ENCODE measurements at places on chromosomes 1 and 21.
A peak's percentile ranks its signal among the peaks of the same experiment; 100 is the strongest.

GRCh38 chr1:195831789-195832188, 776.5 kb downstream of the KCNT2 start:
- DNase-seq, result no peak

DNA sequence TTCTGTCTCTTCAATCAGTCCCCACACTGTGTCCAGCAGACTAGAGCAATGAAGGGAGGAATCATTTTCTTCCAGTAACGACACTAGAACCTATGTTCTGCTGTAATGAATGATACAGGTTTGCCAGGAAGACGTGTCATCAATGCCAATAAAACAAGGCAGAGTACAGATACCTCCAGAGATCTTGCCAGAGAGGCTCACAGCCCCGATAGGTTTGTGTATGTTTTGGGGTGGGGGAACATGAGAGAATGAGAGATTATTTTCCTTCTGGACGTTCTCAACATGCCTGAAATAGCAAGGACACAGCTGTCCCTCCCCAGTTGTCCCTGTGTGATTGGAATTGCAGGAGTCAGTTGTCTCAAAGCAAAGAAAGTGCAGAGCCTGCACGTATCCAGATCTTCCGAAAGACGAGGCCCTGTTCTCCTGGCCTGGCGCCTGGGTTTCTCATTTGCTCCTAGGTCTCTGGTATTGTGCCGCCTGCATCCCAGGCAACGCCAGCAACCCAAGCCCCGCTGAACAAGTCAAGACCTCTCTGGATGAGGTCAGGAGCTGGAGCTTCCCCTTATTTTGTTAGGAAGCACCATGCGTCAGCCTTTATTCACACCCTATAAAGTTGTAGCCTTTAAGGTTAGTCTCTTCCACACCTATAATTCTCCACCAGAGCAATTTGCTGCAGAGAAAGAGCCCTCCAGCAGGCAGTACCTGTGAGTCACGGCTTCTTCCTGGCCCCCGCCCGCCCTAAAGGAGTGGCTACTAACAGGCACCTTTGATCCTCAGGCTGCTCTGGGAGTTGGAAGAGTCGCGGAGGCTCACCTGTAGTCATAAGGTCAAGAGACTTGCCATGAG, 130.5 kb downstream of the TOMM20 start:
- no peak for DNase-seq

DNA sequence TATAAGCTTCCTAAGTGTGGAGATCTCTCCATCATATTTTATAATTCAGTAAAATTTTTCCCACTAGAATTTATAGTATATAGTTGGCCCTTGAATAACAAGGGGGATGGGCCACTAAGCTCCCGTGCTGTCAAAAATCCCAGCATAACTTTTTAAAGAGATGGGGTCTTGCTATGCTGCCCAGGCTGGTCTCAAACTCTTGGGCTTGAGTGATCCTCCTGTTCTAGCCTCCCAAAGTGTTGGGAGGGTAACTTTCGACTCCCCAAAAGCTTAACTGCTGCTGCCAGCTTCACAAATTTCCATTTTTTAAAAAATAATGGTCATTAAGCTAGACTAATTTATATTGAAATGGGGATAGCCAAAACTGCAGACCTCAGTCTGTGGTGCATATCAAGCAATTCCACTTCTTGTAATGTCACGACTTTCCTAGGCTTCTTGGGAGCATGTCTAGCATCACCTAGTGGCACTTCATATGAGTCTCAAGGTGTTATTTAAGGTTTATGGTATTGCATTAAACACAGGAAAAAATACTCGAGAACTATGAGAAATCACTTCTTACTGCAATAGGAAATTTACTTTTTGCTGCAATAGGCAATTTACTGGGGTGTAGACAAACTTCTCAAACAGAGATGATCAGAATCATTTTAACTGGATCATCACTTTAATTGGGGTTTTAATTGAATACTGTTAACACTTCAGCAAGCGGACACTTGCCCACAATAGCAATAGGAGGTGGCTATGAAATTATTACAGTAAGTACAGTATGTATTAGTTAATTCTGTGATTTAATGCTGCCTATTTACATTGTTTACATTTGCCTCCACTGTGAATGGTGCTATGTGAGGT, 19.3 kb upstream of the ACTA1 start:
- DNase-seq, result peak; percentile 3

- DNase-seq, result no peak
These were observed 852.9 kb upstream of the ADGRL4 start for GRCh38 chr1:79859212-79859948.

- no peak for DNase-seq
These were observed 2.2 kb upstream of the KANK4 start for GRCh38 chr1:62321446-62321845.

DNA sequence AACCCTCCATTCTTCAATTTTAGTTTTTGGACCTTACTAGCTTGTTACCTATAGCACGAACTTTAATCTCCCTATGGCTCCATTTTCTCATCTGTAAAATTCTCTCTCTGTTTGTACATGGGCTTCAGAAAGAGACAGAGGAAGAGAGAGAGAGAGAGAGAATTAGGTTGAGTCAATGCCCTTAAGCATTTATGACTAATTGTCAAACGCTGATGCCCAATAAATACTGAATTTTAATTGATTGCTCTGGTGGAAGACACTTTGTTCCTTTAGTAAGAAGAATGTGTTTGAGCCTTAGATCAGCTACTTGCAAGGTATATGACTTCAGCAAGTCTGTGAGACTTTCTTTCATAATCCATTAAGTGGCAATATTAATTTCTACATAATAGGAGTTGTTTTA, 743.1 kb upstream of the ADGRL4 start:
- DNase-seq, result no peak

GRCh38 chr1:181936269-181936668, 125.2 kb downstream of the ZNF648 start:
- no peak for DNase-seq

DNA sequence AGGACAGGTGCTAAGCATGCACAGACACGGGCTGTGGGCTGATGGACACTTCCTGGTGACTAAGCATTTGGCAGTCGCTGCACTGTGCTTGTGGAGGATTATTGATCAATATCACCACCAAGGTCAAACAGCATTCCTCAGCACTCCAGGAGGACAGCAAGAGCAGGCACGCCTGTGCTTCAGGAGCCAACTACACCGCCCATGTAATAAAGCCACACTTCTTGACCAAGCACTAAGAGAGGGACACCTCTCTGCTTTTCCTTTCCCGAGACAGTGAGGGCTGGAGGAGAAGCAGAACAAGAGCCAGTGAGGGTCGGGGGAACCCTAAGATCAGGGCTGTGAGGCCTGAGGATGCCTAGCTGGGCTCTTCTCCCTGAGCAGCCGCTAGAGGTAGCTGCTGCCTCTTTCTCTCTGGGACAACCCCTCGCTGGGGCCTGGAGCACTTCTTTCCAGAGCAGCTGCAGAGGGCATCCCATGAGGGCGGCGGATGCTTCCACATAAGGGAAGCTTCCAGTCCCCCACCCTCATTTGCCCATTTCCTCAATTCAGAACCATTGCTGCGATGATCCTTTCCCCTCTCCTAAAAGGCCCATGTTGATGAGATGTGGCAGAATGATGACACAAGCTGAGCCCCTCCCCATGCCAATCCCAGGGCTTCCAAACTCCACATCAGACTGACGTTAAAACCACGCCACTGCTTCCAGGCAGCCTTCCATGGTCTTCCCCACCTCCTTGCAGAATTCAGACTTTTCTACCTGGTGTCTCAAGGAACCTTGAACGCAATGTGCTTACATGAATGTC, 19.1 kb downstream of the RAB7B start:
- no peak for DNase-seq

DNA sequence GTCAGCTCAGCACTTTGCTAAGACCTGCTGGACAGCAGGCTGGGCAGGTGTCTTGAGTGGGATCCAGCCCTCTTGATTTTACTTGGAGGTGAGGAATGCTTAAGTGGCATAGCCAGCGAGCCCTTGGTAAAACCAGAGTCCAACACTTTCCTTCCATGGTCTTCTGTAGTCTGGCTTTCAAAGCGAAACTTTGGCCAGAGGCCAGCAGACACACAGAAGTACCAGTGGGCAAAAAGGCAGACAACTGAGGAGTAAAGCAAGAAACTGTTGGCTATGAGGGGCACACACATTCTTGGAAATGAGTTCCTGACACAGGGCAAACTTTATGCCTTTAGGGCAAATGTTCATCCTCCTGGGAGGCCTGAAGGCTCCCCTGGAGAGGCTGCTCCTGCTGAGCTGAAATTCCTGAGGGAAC, 281.0 kb upstream of the POU3F1 start:
- DNase-seq, result no peak

- DNase-seq, result peak; percentile 41
These were observed 2.8 kb upstream of the LIX1L start for GRCh38 chr1:145960468-145961108.

DNA sequence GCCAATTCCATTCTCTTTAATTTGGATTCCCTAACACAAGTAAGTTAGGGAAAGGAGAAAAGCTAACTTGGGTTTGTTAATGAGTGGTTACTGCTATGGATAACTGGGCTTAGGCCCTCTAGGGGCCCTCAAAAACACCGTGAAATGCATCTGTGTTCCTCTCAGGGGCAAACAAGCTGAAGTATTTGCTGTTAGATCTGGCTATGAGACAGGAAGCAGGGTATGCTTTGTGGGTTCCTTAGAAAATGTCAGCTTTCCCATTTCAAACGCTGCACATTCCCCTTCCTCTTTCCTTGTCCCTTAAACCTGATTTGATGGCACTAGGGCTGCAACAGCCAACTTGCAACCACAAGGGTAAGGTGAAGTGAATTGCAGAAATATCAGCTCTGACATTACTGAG, 5.7 kb upstream of the CAP1 start:
- DNase-seq, result no peak

DNA sequence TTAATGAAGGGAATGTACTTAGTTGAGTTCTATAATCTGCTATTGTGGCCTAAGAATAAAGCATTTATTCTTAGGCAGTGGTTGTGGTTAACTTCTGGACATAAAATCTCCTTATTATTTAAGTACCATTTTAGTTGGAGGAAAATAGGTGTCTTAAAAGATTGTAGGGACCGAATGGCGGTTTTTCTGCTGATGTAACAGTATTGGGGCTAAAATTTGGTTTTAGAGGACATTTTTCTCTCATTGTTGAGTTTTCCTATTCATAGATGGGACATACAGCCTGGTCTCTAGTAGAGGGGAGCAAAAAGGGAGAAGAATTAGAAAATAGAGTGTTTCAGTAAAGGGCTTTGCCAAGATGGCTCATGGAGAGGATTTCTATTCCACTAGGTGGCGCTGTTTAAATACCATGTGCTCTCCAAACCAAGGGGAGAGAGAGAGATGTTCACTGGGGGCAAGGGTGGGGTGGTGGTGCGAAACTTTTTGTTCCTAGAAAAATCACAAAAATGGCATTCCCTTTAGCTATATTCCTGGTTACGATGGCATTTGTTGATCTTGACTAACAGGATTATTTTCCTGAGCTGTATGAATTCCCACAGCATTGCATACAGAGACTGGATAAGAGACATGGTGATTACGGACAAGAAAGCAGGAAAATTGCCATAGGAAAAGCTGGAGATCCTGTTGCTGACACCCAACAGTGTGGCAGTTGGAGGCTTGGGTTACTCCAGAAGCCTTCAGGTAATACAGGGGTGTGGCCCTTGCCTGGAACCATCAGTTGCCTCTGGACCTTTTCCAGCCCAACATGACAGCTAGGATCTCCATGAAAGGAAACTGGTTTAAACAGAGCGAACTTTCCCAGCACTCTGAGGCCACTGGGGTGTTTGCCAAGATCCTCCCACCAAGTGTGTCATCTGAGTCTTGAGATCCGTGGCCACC, 18.2 kb upstream of the FCGR2A start:
- peak; percentile 81 for DNase-seq

DNA sequence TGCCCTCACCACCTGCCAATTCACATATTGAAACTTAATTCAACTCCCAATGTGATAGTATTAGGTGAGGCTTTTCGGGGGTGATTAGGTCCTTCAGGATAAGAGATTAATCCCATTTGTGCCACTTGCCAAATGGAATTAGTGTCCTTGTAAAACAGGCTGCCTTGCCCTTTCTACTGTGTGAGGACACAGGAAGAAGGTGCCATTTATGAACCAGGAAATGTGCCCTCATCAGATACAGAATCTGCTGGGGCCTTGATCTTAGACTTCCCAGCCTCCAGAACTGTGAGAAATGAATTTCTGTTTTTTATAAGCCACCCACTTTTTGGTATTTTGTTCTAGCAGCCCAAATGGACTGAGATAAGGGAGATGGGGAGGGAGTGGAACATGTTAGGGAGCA, 39.1 kb upstream of the AGL start:
- no peak for DNase-seq

DNA sequence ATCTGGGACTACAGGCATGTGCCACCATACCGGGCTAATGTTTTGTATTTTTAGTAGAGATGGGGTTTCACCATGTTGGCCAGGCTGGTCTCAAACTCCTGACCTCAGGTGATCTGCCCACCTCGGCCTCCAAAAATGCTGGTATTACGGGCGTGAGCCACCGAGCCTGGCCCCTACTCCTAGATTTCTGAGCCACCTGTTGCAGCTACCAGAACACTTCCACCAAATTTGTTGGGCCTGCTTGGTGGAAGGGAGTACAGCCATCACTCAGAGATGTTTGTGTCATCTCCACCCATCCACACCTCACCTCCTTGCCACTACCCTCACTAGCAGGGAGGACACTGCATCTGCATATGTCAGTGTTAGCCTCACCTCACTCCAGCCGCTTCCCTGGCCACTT, 5.5 kb downstream of the RIMKLA start:
- no peak for DNase-seq

GRCh38 chr1:62834400-62834961, 50.5 kb downstream of the ATG4C start:
- no peak for DNase-seq

DNA sequence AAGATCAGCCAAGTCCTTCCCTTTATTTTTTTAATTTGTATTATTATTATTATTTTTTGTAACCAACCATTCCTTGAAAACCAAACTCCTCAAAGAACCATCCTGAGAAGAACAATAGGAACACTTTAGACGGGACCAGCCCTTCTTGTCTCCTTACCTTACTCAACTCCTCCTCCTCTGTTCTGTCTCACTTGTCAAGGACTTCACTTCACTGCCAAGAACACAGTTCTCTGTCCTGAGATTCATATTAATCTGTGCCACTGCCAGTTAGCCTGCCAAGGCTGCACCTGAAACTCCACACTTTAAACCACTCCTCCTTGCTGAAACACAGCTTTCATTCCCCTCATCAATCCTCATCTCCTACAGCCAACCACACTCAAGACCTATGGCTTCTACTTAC, 73.8 kb upstream of the ATP1A1 start:
- no peak for DNase-seq

GRCh38 chr1:243507672-243508302, 251.9 kb downstream of the SDCCAG8 start:
- DNase-seq, result no peak

- no peak for DNase-seq
These were observed 90.1 kb upstream of the SLC25A33 start for GRCh38 chr1:9449110-9449627.

- DNase-seq, result no peak
These were observed 51.6 kb downstream of the GRIK3 start for GRCh38 chr1:36982709-36983108.

GRCh38 chr1:185608177-185608576, 126.0 kb upstream of the HMCN1 start:
- DNase-seq, result no peak

GRCh38 chr1:34794001-34794789, 1.4 kb downstream of the GJA4 start:
- no peak for DNase-seq

GRCh38 chr21:45554477-45555175, 12.4 kb upstream of the SLC19A1 start:
- peak; percentile 91 for DNase-seq

Measured in CD4-positive, alpha-beta T cell treated with Interleukin-2 at 100 ng/mL for 4 hours (primary cell).